ENCODE measurements at places on chromosomes 2 and 18.

DNA sequence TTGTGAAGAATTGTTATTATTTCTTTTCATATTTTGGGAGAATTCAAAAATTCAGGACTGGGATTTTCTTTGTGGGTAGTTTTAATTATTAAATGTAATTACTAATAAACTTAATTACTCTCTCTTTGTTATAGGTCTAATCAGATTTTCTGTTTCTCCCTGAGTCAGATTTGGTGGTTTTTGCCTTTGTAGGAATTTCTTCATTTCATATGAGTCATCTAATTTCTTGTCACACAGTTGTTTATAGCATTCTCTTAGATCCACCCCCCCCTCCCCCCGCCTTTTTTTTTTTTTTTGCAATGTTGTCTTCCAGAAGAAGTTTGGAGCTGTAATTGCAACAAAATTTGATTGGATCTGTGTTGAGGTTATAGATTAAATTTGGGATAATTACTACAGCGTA, 26.0 kb upstream of the GALR1 start:
- no peak for DNase-seq

DNA sequence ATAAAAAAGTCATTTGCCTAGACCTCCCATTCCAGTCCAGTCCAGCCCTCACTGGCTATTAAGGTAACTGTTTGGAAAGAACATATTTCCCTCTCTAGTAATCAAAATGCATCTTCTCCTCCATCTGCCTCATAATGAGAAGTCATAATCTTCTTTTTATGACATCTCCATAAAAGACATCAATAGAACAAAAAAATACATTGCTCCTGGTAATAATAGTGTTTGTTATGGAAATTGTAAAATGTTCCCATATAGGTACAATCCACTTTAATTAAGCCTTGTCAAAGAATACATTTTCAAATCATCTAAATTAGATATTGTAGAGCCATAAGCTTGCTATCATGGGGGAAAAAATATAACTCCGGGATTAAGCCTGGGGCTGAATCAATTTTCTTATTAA, 461.6 kb downstream of the LRATD1 start:
- DNase-seq, result no peak

DNA sequence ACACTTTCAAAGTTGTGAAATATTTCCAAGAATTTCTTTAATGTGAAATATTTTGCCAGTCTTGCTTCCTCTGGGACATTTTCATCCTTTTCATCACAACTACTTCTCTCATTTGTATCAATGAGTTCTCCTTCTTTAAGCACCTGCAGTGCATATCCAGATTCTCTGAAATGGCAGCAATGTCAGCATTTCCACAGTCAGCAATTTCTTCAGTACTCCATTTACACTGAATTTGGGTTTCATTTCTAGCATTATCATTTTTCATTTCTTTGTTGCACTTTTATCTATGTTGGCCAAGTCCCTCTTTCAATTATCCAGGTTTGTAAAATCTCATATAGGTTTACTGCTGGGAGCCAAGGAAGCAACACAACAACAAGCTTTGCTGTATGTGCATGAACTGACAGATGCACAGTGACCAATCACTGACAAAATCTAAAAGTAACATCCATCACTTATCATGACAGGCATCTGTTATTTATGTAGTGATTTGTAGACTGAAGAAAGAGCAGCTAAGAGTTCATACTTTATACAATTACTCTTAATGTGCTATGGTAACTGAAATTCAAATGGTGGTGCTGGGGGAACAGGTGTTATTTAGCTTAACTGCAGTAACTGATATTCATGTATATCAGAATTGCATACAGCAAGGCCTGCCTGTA, 43.9 kb downstream of the SS18 start:
- DNase-seq, result no peak

GRCh38 chr2:4098137-4098536, 394.8 kb downstream of the DCDC2C start:
- peak; percentile 61 for DNase-seq

DNA sequence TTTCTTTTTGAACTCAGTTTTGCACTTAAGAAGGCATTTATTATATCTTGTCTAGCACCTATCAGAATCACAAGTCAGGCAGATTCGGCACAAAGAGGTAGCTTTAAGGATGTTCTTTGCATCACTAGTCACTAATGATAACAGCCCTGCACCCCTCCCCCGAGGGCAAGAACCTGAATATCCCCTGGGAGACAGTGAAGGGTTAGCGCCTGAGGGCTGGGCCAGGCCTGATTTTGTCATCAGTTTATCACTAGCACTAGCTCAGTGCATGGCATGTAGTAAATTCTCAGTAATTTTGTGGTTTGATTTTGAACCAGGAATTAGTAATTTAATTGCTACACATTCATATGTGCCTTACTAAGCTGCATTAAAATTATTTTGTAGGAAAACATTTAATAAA, 23.9 kb upstream of the HS6ST1 start:
- no peak for DNase-seq
